ENCODE measurements at places on chromosomes 6 and 20.

GRCh38 chr6:37083243-37084138 is 78.0 kb downstream of the FGD2 start:
- DNase-seq: peak; percentile 76

GRCh38 chr20:25090492-25091429 is 8.8 kb upstream of the VSX1 start:
- DNase-seq: peak; percentile 84

GRCh38 chr20:46998477-46999240 is 104.0 kb downstream of the EYA2 start:
- DNase-seq: peak; percentile 31

DNA sequence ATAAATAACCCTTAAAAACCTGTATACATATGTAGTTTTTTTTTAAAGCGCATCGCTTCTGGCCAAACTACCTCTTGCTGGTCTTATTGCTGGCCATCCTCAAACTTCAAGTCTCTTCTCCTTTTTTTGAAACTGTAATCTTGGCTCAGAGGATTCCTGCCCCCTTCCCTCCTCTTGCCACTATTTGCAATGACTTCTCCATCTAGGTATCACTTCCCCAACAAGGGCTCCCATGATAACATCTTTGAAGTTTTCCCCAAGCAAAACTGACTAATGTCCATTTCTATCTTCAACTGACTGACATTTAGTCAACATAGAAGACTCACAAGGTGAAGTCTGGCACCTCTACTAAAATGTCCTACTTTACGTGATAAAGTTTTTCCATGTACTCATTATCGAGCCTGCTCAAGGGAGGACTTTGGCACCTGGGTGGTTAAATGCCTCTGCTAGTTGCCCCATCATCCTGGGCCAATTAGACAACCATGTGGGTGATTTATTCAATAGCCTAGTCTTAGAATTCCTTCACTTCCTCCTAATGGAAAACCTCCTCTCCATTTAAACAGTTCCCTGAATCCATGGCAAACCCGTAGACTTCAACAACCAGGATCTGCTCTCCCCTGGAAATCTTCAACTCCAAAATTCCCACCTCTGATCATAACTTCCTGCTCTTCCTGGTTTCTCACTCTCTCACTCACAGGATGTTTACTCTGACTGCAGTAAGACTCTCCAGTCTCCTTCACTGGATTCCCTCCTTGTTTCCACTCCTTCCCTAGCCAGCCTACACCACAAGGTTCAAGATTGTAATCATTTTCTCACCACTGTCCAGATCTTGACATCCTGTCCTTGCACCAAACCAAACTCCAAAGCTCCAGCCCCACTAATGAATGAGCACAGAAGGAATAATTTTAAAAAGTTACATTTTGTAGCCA is 9.4 kb upstream of the PLAGL1 start:
- DNase-seq: no peak

- no peak for DNase-seq
These were observed 53.6 kb downstream of the KAT14 start for GRCh38 chr20:18191306-18191705.

Measured in NCI-H2171 (cell line).